ENCODE measurements at places on chromosomes 2 and 18. TPM values are rescaled to one million over a fixed set of nuclear protein-coding genes. Genes with fewer than 3 reads are reported as not detected.

- no peak for DNase-seq
Measured at GRCh38 chr2:141930803-141931202, 200.0 kb downstream of the LRP1B start.

DNA sequence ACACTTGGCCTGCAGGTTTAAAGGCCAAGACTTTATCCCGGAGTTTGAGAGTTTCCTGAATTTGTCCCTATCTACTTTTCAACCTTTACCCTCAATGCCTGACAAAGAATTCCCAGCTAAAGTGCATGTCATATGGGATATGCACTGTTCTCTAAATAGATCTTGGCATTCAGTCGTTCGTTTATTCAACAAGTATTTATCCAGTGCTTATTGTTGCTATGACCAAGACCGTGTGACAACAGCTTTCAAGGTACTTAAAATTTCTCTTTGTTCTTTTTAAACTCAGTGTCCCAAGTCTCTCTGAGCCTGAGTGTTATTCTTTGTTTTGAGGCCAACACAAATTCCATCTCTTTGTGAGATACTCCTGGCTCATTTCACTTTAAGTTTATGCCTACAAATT is 133.4 kb downstream of the RGPD3 start:
- DNase-seq, result no peak

- DNase-seq, result no peak
Measured at GRCh38 chr18:56165601-56166355, 472.6 kb downstream of the TXNL1 start.

DNA sequence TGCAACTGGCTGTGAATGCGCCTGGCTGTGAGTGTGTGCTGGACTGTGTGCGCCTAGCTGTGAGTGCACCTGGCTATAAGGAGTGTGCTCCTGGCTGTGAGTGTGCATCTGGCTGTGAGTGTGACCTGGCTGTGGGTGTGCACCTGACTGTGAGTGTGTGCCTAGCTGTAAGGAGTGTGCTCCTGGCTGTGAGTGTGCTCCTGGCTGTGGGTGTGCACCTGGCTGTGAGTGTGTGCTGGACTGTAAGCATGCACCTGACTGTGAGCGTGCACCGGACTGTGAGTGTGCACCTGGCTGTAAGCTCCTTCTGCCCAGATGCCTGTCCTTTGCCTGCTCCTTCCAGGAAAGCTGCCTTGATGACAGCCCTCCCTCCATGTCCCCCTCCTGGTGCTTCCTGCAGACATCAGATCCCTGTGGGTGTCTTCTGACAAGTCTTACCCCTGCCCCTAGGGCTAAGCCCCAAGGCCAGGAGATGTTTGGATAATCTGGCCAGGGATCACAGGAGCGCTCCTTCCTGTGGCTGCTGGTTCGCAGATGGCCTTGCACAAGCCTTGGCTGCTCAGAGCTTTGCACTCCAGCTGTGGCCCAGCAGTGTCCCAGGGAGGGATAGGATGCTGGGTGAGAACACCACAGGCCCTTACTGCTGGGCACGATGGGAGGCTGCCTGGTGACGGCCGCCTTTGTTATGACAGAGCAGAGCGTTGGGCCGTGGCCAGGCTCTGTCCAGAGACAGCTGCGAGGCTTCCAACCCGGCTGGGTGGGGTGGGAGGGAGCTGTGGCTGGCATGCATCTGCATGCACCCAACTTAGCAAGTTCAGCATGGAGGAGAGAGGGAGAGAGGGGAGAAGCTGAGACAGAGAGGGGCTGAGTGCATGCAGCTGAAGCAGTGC is 89.9 kb downstream of the GLI2 start:
- no peak for DNase-seq

GRCh38 chr2:40105593-40105992 is 326.5 kb upstream of the THUMPD2 start:
- no peak for DNase-seq

DNA sequence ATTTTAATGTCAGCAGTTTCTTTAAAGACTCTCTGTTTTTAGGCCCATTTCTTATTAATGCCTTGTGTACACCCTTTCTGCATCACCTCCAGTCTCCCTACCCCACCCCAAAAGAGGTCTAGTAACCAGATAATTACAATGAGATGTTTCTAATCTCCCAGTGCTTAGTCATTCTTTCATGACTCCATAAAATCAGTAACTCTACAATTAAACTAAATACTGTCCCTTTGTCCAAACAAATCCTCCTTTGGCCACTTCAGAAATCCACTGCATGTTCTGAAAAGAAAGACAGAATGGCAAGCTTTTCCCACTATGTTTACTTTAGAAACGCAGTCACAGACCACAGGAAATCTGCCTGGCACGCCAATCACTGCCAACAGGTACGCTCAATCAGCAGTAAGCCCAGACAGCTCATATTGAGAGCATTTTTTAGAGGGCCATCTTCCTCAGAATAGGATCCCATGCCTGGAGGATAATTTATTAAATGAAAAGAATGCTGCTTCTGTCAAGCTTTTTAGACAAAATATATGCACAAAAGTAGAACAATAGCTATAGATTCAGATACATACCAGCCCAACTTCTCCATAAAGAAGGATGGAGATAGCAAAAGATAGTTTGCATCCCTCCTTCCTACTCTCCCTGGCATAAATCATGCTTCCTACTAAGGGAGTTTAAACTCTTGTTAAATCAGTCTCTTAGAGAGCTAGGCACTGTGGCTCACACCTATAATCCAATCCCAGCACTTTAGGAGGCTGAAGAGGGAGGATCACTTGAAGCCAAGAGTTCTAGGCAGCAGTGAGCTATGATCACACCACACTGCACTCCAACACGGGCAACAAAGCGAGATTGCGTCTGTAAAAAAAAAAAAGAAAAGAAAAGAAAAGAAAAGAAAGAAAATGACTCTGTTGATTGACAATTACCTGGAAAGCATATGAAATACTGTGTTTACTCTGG is 14.6 kb downstream of the CLASP1 start:
- no peak for DNase-seq

The RUFY4 gene
- 0.04 TPM for total RNA-seq

The MYO7B gene
- not detected for total RNA-seq

DNA sequence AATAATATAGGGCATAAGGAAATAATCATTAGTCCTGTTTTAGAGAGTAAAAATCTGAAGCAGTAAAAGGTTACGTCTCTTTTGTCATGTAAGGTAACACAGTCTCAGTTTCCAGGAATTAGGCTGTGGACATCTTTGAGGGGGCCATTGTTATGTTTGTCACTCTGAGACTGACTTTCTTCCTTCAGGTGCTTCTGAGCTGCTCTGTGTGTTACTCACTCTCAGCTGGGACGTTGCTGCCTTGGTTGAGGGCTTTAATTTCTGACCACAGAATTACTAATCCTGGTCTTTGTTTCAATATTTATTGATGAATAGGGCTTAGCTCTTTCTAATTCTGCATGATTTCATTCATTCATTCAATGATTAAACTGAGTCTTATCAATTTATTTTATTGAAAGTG is 55.9 kb upstream of the SLC38A11 start:
- no peak for DNase-seq

DNA sequence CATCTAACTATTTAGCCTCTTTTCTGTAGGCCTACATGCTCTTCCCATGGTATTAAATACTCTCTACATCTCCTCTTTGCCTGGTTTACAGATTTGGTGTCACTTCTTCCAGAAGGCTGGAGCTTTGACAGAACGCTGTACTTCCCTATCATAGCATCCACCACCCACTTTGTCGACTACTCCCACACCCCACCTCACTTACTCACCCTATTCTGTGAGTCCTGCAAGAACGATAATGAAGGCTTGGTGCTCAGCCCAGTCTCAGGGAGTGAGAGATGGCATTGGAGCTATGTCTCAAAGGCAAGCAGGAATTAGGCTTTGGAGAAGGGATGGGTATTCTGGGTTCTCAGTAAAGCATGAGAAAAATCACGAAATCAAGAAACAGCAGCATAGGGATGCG is 20.3 kb upstream of the KDM3A start:
- DNase-seq, result no peak

The ST8SIA5 gene
- 4.8 TPM for total RNA-seq

- DNase-seq, result peak; percentile 53
Measured at GRCh38 chr2:121992700-121993099, 237.2 kb downstream of the TSN start.

DNA sequence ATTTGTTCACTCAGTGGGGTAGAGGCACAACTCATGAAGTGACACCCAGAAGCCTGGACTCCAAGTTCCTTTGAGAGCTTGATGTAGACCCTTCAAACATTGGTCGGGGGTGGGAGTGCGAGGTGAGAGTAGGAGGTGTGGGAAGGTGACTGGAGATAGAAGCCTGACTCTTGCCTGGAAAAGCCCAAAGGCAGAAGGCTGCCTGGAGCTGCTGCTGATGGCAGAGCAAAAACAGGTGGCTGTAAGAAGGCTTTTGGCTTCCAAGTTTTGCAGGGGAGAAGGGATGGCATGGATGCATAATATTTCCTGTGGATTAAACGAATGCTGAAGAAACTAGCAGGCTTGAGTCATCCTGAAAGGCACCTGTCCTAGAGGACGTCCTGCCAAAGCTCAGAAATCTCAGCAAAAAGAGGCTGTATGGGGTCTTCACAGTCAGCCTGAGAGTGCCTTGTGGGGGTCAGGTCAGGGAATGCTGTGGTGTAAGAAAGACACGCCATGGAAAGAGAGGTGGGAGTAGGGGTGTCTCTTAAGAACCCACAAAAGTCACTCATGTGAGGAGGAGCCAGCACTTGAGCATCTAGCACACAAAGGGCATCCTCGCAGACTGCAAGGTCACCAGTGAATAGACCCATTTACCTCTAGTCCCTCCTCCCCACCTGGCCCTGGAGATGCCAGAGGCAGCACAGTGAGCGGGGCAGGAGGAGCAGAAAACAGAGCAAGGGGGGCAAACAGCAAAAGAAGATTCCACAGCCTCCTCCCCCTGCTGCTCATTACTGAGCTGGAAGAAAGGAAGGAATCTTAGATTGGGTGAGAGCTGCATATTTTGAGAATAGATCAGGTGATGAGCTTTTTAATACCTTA is 37.5 kb downstream of the FASTKD2 start:
- peak; percentile 68 for DNase-seq

The NYAP2 gene
- total RNA-seq, result not detected

The MBD5 gene
- total RNA-seq, result 29.3 TPM

DNA sequence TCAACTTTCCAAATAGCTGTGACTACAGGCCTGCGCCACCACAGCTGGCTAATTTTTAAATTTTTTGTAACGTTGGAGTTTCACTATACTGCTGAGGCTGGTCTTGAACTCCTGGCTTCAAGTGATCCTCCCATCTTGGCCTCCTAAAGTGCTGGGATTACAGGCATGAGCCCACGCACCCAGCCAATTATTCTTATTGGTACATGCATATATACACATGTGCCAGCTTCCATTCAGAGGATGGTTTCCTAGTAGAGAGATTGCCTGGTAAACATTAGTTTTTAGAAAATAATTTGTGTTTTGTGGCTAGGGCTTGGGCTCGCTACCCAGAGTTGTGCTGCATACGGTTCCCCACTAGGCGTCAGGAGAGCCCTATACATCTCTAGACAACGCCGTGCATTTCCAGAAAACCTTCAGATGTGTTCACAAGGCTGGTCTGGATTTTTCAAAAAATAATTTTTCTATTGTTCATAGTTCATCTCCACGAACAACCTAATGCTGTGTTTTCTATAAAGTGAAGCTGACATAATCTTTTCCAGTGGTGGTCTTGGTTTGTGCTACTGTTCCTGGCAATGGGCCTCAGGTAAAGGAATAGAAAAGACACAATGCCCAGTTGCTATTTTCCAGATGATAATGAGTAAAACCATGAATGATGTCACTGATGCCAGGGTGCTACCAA is 14.6 kb upstream of the AFG3L2 start:
- DNase-seq, result peak; percentile 73

DNA sequence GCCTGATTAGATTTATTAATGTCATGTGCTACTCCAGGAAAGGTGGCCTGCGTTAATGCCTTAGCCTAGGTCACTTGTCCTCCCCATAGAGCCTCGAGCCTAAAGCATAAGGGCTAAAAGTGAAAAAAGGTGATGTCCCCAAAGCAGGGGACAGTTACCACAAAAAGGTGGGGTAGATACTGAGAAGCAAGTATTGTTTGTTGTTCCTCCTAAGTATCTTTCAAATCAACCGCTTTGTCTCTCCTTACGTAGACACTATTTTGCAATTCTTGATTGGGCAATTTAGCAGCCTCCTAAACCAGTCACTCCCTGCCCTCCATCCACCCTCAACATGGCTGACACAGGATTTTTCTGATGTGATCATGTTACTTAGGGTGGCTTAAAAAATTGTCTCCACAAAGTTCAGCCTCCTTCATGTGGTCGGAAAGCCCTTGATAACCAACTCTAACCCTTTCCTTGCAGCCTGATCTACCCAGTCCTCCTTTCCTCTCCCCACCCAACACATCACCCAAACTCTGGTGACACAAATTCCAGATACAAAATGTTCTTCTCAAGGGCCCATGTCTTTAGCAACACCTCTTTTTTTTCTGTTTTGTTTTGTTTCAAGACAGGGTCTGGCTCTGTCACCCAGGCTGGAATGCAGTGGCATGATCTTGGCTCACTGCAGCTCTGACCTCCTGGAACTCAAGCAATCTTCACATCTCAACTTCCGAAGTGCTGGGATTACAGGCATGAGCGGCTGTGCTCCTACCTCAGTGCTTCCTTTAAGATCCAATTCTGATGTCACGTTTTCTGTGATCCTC is 6.9 kb downstream of the INHA start:
- DNase-seq, result no peak

DNA sequence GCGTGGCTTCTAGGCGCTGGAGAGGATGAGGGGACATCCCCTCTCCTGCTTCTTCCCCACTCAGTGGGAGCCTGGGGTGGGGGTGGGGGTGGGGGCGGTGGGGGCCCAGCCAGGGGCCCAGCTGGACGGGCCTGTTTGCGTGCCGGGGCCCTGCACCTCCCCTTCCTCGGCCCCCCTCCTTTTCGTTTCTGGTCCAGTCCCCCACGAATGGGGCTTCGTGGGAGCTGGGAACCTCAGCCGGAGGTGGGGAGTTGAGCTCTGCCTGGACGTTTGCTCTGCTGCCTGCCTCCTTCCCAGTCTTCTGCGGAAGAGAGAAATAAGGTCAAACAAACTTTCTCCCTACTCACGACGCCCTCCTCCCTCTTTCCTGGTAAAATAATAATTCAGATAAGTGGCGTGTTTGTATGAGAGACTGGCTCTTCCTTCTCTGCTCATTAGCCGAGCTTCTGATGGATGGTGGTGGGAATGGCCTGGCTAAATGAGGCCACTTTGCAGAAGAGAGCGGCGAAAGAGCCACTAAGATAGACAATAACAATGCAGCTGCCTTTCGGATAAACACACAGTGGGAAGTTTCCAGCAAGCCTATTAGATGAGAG is 782 bp downstream of the MTA3 start:
- peak; percentile 17 for DNase-seq

DNA sequence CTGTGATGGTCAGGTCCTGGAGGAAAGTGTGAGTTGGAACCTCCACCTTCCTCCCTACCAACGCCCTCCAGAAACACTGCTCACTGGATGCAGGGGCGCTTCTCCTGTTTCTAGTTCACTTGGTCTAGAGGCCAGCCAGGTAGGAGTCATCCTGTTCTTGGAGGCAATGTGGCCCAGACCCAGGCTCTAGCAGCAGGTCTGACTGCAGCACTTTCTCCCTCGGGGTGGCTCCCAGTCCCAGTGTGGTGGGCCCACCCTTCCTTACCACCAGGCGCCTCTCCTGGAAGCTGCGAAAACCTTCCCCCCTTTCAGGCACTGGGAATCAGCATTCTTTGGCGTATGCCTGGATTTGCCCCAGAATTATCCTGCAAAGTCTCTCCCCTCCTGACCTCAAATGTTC is 292.8 kb downstream of the SOX11 start:
- no peak for DNase-seq

- no peak for DNase-seq
Measured at GRCh38 chr2:95551055-95551568, 40.7 kb upstream of the TRIM43 start.

The RGPD3 gene
- total RNA-seq, result 0.28 TPM

- DNase-seq, result no peak
Measured at GRCh38 chr2:171347591-171348032, 86.2 kb downstream of the METTL8 start.

- DNase-seq, result no peak
Measured at GRCh38 chr2:7927691-7928090, 754.2 kb upstream of the ID2 start.

Data from GM23338 (cell line).